Heart left ventricle (tissue), 16 donors: ENCODE measurements at places on chromosomes 1 and 21. TPM values are rescaled to one million over a fixed set of nuclear protein-coding genes. Genes with fewer than 3 reads are reported as not detected.

- DNase-seq, result no peak
Measured at GRCh38 chr1:163928651-163929050, 606.9 kb downstream of the NUF2 start.

- DNase-seq, result peak; percentile 87
Measured at GRCh38 chr1:155961937-155962336, 16.4 kb downstream of the ARHGEF2 start.

- DNase-seq, result peak; percentile 14
Measured at GRCh38 chr21:45421071-45421845, 16.3 kb downstream of the COL18A1 start.

GRCh38 chr1:83860490-83861221, 138.3 kb downstream of the TTLL7 start:
- peak; percentile 84 for DNase-seq

The ETV3L gene
- not detected for total RNA-seq

DNA sequence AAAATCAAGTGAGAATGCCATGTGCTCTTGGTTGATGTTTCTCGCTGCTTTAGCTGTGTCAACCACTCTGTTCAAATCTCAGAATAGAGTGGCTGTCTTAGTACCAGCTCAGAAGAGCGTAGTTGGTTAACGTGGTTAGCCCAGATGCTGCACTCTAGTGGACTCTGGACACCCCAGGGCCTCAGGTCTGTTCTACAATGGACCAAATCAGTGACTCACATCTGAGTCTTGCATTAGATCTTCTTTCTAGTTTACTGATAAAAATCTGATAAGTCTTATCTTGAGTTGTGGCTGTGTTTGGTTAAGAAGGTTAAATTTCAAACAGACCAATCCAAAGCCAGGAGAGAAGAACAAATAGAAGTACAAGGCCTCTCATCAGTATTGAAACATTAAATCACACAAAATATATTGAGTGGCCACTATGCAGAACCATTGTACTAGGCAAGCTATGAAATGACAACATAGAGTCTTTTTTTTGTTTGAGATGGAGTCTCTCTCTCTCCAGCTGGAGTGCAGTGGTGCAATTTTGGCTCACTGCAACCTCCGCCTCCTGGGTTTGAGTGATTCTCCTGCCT, 104.1 kb downstream of the NR5A2 start:
- DNase-seq, result no peak

GRCh38 chr1:30933874-30934252, 25.3 kb upstream of the SDC3 start:
- DNase-seq, result no peak
